Pancreas (tissue), 10 donors: ENCODE measurements at places on chromosomes 5 and 9. TPM values are rescaled to one million over a fixed set of nuclear protein-coding genes. Genes with fewer than 3 reads are reported as not detected.

The SPINK4 gene
- 1.5 TPM for polyA plus RNA-seq

- no peak overlapping the region for H3K4me3 ChIP-seq
- H3K27ac ChIP-seq = no peak overlapping the region
- no peaks in the 10 kb centered on the region for H3K36me3 ChIP-seq
- no peaks in the 10 kb centered on the region for H3K27me3 ChIP-seq
- DNase-seq = no peak
These were observed 116.9 kb upstream of the ARRDC3 start for GRCh38 chr5:91499943-91500531.

DNA sequence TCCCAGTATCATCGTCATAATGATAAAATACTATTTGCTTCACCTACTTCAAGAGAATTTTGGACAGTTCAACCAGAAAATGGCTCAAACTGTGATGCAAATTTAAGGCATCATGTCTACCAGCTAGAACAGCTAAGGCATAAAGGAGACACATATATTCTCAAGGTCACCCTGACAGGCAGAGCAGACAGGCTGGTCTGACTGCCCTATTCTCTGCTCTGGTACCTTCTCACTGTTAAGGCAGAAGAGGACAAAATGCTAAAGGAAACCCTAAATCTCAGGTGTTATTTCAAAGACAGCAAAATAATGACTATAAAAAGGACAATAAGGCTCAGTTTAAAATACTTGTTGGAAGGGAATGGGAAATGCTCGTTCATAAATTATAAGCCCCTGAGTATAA lies 87.2 kb downstream of the MRPS27 start:
- H3K27ac ChIP-seq = no peak overlapping the region
- H3K4me3 ChIP-seq = no peak overlapping the region
- H3K36me3 ChIP-seq = no peaks in the 10 kb centered on the region
- H3K4me1 ChIP-seq = no peaks in the 10 kb centered on the region

GRCh38 chr5:173191561-173191960 lies 43.4 kb downstream of the NKX2-5 start:
- no peaks in the 10 kb centered on the region for H3K27me3 ChIP-seq
- no peak overlapping the region for H3K27ac ChIP-seq
- H3K4me3 ChIP-seq = no peak overlapping the region
- no peak for DNase-seq
- no peaks in the 10 kb centered on the region for H3K36me3 ChIP-seq

- no peaks in the 10 kb centered on the region for H3K36me3 ChIP-seq
- H3K4me1 ChIP-seq = no peaks in the 10 kb centered on the region
- no peaks in the 10 kb centered on the region for H3K27me3 ChIP-seq
- no peak overlapping the region for H3K27ac ChIP-seq
These were observed 268.4 kb downstream of the ELAVL2 start for GRCh38 chr9:23557689-23558088.

- H3K36me3 ChIP-seq = no peaks in the 10 kb centered on the region
- no peak overlapping the region for H3K4me3 ChIP-seq
- H3K27me3 ChIP-seq = no peaks in the 10 kb centered on the region
- no peaks in the 10 kb centered on the region for H3K4me1 ChIP-seq
- no peak overlapping the region for H3K27ac ChIP-seq
These were observed 3.1 kb downstream of the LHX3 start for GRCh38 chr9:136201609-136202453.

GRCh38 chr9:121779381-121780117 lies 128.1 kb downstream of the DAB2IP start:
- DNase-seq = no peak
- H3K4me3 ChIP-seq = no peak overlapping the region
- no peak overlapping the region for H3K27ac ChIP-seq
- no peaks in the 10 kb centered on the region for H3K27me3 ChIP-seq
- H3K36me3 ChIP-seq = peaks cover 13% of the 10 kb centered on the region

DNA sequence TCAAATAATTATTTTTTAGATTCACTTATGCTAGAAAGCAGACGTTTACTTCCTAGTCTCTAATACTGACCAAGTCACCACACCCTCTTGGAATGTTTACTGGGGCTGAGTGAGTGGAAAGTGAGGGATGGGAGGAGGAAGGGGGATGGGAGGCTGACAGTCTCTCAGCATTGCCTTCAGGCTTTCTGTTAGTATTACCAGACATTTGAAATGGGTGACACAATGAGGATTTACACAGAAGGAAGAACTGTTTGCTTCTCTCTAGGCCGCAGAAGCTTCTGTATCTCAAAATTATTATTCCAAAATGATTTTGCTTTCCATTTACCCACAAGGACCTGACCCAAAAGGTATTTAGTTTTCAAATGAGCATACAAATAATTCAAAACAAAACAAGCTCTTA lies 232.8 kb upstream of the ZNF608 start:
- no peaks in the 10 kb centered on the region for H3K27me3 ChIP-seq
- no peak overlapping the region for H3K4me3 ChIP-seq
- DNase-seq = no peak
- peak overlapping the region; percentile 31 for H3K27ac ChIP-seq
- H3K4me1 ChIP-seq = peaks cover 12% of the 10 kb centered on the region
- no peaks in the 10 kb centered on the region for H3K36me3 ChIP-seq

- DNase-seq = no peak
- H3K27ac ChIP-seq = no peak overlapping the region
- H3K27me3 ChIP-seq = no peaks in the 10 kb centered on the region
These were observed 8.0 kb upstream of the GRHPR start for GRCh38 chr9:37414503-37414943.
